ENCODE measurements at places on chromosomes 12 and 14.

DNA sequence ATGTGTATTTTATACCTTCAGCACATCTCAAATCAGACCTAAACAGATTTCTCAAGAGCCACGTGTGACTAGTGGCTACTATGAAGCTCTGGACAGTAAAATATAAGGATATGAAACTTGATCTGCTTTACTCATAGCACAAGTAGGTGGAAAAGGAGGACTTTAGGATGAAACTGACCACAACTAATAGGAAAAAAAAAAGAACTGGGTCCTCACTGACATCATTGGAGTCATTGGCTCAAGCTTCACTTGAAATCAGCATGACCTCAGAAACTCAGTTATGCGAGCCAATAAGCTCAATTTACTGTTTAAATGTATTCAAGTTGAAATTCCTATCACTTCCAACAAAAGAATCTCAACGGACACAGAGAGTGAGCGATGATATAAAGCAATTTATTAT is 34.1 kb upstream of the CIT start:
- no peak for DNase-seq

DNA sequence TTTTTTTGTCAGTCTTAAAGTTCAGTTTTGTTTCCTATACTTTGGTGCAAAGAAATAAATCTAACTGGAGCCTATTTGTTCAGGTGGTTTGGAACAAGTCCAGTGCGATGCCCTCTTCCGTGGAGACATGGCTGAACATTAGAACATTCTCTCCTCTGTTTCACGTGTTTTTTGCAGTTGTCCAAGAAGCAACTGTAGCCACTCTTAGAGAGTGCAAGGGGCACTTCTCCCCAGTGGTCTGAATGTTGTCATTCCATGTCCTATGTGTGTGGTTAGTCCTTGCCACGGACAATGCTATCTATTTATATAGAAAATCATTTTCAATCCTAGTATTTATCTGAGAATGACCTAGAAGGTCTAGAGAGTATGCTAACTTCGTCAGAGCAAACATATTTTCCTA is 1232.5 kb upstream of the SEL1L start:
- no peak for DNase-seq

DNA sequence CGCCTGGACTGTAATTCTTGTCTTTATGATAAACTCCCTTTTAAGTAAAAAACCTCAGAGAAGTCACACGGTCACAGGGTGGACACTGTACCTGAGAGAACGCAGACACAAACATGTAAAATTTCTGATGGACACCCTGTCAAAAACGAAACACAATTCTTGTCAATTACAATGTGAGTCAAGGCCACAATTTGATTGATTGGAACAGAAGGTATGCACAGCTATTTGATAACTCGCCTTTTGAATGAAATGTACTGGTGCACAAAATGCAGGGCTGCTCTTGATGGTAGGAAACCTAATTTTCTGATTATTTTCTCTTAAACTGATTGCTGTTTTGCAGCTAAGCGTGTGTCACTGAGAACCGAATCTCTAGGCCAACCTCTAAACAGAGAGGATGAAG is 9.2 kb downstream of the DNAH10 start:
- no peak for DNase-seq

GRCh38 chr12:76024942-76025600 is 6.5 kb downstream of the PHLDA1 start:
- no peak for DNase-seq

DNA sequence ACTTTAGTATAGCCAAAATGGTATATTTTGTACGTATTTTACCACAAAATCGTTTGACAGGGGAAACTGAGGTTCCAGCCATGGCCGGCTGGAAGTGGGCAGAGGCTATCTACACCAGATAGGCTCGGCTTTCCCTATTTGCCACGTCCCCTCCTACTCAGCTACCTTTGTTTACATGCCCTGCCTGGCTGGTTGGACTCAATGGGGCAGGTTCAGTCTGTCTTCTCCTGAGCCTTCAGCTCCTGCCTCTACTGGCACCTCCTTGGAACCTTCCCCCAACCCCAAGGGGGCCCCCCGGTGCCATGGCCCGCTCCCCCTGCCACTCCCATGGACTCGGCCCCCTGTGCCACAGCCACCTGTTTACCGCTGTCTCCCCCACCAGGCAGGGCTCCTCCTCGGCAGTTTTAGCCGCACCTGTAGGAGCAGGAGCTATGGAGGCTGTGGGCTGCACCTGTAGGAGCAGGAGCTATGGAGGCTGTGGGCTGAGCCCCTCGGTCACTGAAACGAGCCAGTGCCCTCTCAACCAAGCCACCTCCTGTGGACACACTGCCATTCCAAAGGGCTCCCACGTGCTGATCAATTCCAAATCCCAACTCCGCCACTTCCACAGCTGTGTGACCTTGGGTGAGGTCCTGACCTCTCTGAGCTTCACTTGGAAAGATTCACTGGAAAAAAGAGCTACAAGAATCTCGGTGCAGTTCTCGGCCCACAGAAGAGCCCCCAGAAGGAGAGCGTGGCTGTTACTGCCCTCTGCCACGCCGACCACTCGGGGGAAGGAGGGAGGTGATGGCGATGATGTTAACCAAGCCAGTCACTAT is 62.2 kb downstream of the NCOR2 start:
- no peak for DNase-seq

DNA sequence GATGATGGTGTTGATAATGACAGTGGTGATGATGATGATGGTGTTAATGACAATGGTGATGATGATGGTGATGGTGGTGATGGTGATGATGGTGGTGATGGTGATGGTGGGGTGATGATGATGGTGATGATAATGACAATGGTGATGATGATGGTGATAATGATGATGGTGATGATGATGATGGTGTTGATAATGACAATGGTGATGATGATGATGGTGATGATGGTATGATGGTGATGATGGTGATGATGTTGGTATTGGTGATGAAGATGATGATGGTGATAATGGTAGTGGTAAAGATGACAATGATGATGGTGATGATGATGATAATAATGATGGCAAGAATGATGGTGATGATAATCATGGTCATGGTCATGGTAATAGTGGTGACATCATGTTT is 184.7 kb downstream of the SLC15A4 start:
- no peak for DNase-seq

- DNase-seq, result no peak
These were observed 779.9 kb upstream of the TMEM132C start for GRCh38 chr12:127487031-127487430.

DNA sequence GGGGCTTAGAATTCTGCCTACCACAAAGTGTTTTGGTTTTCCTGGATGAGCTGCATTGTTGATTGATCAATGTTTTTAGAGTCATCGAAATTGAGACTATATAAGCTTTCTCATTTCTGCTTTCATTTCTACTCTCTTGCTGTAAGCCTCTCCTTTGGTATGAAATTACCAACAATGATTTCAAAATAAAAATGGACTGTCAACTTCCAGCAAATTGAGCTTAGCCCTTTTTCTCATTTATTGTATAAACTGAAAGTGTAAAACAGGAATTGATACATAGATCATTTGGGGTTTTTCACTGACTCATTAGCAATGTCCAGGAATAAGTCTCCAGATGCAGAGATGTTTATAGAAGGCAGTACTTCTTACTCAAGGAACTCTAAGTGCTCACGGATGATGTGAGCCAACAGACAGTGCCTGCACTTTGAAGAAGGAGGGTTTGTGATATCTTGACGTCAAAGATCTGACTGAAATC is 20.0 kb upstream of the PCNX1 start:
- no peak for DNase-seq

GRCh38 chr14:20427231-20428009 is 8.5 kb downstream of the KLHL33 start:
- no peak for DNase-seq

DNA sequence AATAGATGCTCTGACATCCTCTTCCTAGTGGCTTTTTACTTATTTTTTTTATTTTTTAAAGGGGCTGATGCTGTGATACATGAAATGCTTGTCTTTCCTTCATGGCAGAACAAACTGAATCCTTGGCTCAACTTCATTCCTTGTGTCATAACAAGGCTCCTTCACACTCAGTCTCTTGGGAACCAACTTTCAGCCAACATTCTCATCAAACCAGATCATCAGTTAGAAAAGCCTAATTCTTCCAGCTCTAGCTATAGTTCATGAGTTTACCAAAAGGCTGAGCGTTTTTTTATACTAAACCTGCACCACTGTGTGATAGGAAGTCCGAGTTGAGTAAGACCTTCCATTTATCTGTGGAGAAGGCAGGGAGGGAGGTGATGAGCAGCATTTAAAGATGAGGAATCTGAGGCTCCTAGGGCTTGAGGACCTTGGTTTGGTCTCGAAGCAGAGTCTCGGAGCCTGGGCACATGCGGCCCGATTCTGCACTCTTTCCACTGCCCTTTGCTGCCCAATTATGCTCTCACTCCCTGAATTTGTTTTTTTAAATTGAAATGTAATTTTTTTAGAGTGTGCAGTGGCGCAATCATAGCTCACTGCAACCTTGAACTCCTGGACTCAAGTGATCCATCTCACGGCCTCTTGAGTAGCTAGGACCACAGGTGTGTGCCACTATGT is 8.2 kb downstream of the GPRC5D start:
- DNase-seq, result no peak

- DNase-seq, result no peak
These were observed 244.3 kb downstream of the DIO2 start for GRCh38 chr14:79967001-79967400.

DNA sequence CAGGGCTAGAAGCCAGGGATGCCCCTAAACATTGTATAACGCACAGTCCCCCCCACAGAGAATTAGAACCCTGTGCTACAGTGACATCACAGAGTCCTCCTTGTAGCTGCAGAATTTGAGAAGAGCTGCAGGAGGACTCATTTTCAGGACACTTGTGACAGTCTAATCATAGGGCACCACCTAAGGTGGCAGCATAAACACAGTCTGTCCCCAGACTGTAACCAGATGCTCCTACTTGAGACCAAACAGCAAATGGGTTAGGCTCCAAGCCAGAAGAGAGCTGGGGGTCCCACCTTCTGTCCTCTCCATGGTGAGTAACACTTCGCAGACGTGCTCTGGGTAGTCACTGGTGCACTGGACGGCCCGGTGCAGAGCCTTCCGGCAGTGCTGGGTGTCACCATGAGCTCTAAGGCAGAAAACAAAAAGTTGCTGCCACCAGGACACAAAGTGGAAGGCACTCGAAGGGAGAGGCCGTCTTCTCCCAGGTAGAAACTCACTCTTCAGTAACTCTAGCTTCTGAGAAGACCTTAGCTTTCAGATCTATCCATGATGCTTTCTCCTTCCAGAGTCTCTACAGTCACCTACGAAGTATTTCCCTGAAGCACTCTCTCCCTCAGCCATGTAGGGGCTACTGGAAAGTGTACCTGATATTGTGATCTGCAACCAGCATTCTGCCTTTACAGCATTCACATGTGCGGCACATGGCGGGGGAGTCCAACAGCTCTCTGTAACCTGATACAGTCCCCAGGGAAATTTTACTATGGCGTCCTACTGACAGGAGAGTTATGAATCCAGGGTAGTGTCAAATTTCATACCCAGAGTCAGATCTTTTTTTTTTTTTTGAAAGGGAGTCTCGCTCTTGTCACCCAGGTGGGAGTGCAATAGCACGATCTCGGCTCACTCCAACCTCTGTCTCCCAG is 17.1 kb downstream of the FICD start:
- DNase-seq, result no peak

GRCh38 chr12:126798449-126798848 is 1468.5 kb upstream of the TMEM132C start:
- DNase-seq, result no peak

DNA sequence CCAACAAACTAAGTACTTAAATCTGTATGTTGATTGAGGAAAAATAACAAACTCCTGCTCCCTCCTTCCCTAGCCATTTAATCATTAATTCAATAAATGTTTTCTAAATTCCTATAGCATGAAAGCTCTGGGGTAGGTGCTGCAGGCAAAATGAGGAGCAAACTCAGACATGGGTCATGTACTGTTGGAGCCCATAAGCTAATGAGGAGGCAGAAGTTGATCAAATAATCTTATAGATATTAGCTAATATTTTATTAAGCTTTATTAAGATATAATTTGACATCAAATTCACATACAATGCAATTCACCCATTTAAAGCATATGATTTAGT is 70.6 kb downstream of the SYNE2 start:
- DNase-seq, result no peak

- no peak for DNase-seq
These were observed 3.3 kb downstream of the CD4 start for GRCh38 chr12:6792522-6793201.

DNA sequence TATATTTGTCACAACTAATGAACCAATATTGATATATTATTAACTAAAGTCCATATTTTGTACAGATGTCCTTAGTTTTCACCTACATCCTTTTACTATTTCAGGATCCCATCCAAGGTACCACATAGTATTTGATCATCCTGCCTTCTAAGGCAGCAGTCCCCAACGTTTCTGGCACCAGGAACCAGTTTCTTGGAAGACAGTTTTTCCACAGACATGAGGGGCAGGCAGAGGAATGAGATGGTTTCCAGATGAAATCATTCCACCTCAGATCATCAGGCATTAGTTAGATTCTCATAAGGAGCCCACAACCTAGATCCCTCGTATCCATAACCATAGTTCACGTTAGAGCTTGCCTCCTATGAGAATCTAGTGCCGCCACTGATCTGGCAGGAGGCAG is 82.8 kb upstream of the BCL2L14 start:
- DNase-seq, result no peak

GRCh38 chr12:51419425-51420193 is 5.0 kb upstream of the SLC4A8 start:
- DNase-seq, result no peak

GRCh38 chr12:108784270-108784669 is 53.0 kb upstream of the CORO1C start:
- no peak for DNase-seq

GRCh38 chr12:109462868-109463692 is 14.0 kb downstream of the KCTD10 start:
- DNase-seq, result no peak

Measured in stimulated activated CD8-positive, alpha-beta memory T cell treated with anti-CD3 and anti-CD28 coated beads, Interleukin-4, amount 100 ng/mL, for 1 hour (primary cell).